ENCODE measurements at places on chromosomes 4 and X. TPM values are rescaled to one million over a fixed set of nuclear protein-coding genes. Genes with fewer than 3 reads are reported as not detected.

Gene CDKL2
- 2.5 TPM for total RNA-seq

Gene CYTL1
- total RNA-seq = 119 TPM

Gene PAGE4
- not detected for total RNA-seq

Gene USP9X
- 130 TPM for total RNA-seq

Gene PABPC4L
- 0.86 TPM for total RNA-seq

Gene DGAT2L6
- not detected for total RNA-seq

Gene SNCA
- 0.32 TPM for total RNA-seq

Gene ASMT
- total RNA-seq = not detected

Gene DRP2
- 0.13 TPM for total RNA-seq

Gene FAM184B
- not detected for total RNA-seq

Gene TBC1D9
- 17.2 TPM for total RNA-seq

Gene ZNF718
- 9.0 TPM for total RNA-seq

Gene KCNIP4
- total RNA-seq = not detected

Gene HTRA3
- total RNA-seq = 13.0 TPM

Gene F8
- 16.5 TPM for total RNA-seq
